Activated effector memory CD4-positive, alpha-beta T cell treated with anti-CD3 and anti-CD28 coated beads, Interleukin-2, amount 50 U/mL, for 16 hours (primary cell): ENCODE measurements at places on chromosomes 4 and X.
A peak's percentile ranks its signal among the peaks of the same experiment; 100 is the strongest.

- DNase-seq: no peak
Measured at GRCh38 chr4:85607624-85608023, 132.7 kb downstream of the ARHGAP24 start.

- no peak for DNase-seq
Measured at GRCh38 chr4:162685410-162685809, 481.3 kb downstream of the NAF1 start.

DNA sequence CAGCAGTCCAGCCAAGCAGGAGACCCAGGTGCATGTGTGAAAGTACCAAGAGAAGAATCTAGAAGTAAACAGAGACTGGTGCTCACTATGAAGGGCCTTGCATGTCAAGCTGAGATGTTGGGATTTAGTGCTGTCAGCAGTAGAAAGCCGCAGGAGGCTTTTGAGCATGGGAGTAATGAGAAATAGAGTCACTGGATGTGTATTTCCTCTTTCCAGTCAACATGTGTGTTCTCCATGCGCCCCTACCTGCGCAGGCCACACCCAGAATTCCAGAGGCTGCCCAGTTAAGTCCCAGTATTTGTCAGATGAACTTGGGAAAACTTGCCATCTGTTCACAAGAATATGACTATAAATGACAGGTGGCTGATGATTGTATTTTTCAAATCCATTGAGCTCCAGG lies 4.5 kb upstream of the MAMLD1 start:
- no peak for DNase-seq

DNA sequence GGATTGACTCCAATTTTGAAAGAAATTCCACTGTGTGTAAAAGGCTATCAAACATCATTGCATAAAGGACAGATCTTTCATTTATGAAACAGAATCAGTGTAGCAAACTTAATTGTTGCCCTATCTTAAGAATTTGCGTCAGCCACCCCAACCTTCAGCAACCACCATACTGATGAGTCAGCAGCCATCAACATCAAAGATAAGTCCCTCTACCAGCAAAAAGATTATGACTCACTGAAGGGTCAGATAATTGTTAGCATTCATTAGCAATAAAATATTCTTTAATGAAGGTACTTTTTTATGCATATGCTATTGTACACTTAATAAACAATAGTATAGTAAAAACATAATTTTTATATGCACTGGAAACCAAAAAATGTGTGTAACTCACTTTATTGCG lies 15.8 kb upstream of the GRSF1 start:
- no peak for DNase-seq

DNA sequence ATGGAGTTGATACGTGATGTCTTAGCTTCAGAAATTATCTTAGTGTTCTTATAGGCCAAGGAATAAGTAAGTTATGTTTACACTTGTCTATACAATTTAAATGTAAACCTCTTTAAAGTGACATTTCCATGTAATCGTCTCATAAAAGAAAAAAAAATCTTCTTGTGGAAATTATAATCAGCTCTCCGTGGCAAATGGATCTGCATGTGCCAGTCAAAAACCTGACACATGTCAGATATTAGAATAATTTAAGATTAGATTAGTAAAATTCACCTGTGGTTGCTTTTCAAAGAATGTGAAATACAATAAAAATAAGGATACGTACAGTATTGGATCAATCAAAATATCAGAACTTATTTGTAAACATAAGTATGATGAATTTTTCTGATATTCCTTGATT lies 263.9 kb downstream of the ADAMTS3 start:
- DNase-seq: no peak

GRCh38 chrX:54495814-54496516 lies at the start of gene FGD1:
FGD1 (minus strand) TSS chrX:54496234; CDS start chrX:54495432, 802 bp downstream.
- DNase-seq: peak; percentile 78

- no peak for DNase-seq
Measured at GRCh38 chr4:186789651-186790050, 66.0 kb upstream of the FAT1 start.

GRCh38 chrX:24643116-24643515 lies 4.0 kb downstream of the PCYT1B start:
- no peak for DNase-seq

GRCh38 chrX:68684291-68684918 lies 36.9 kb downstream of the STARD8 start:
- no peak for DNase-seq

DNA sequence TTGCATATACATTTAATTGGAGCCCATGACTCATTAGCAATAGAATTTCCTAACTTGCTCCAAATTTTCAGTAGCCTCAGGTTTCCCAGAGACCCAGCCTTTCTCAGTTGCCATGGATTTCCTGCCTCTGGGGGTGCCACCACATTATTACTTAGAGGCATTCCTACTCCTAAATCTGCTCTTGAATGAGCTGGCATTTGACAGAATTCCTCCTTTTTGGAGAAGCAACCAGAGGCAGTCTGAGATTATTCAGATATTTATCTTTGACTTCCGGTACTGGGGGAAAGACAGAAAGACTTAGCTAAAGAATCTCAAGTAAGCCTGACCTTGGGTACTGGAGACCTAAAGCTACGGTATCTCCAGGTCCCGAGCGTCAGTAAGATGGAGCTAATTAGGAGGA lies 76.3 kb downstream of the DCHS2 start:
- no peak for DNase-seq

DNA sequence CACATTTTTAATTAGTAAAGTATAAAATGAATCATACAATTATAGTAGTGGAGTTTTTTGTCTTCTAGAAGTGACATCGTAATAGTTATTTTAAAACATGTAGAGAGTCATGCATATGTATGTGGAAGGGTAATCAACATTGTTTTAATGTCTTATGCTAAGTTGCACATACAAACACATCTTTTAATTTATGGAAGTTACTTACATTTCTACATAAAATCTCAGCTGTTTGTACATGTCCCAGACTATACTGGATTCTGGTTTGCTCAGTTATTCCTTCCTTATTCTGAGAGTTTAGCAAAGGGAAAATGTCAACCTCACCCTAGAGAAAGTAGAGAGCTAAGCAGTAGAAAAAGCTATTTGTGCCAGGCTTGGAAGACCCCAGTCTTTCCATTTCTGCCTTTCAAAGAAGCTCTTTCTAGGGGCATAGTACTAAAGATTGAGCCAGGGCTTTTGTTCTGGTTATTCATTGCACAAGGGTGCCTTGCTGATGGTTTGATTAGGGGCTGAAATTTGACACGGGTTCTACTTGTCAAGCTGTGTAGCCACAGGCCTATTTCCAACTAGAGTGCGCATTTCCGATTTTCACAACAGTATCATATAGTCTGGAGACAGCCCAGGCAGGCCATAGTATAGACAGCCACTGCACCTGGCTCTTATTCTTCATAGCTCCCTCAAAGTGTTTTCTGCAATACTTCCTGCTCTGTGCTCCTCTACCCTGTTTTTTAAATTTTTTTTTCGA lies 106.3 kb downstream of the RPA4 start:
- DNase-seq: no peak

- DNase-seq: peak; percentile 78
Measured at GRCh38 chrX:45710081-45710801, 509.6 kb upstream of the DIPK2B start.

DNA sequence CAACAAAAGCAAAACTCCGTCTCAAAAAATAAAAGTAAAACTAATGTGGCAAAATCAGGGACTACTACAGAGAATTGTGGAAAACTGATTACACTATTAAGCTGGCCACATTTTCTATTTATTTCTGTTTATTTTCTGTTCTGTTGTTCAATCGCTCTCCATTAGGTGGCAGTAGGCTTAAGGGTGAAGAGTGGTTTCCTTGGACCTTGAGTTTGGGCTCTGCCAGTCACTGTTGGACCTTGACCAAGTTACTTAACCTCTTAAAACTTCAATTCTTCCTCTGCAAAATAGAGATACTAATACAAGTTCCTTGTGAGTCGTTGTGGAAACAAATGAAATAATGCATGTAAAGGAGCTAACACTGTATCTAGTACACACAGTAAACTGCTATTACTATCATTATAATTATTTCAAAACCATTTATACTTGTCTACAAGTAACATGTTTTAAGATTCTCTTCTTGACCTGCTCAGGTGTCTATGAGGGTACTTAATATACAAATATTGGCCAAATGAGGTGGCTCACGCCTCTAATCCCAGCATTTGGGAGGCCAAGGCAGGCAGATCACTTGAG lies 15.2 kb downstream of the HSD17B11 start:
- no peak for DNase-seq

DNA sequence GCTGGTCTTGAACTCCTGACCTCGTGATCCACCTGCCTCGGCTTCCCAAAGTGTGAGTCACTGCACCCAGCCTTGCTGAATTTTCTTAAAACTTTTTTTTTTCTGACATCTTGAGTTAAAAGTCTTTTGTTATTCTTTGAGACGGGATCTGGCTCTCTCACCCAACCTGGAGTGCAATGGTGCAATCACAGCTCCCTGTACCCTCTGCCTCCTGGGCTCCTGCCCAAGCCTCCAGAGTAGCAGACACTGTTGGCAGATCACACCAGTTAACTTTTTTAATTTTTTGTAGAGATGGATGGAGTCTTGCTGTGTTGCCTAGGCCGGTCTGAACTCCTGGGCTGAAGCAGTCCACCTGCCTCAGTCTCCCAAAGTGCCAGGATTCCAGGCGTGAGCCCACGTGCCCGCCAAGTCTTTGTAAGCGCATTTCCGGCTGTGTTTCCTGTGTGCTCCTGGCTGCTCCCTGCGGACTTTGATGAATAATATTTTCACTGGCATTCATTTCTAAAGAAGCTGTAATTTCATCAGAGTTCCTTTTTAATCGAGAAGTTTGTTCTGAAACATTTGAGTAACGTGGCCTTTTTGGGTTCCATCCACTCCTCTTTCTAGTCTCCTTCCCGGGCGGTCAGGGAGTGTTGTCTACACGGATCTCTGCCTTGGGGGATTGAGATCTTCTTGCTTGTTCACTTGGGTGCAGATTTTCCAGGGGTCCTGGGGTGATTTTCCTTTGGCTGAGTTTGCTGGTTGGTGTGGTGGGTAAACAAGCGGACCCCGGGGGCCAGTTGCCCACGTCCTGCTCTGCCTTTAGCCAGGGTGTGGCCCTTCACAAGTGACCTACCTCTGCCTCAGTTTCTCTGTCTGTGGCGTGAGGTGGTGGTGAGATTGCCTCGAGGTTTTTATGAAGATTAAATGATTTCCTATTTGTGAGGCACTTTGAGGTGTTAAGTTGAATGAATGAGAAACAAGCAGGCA lies 44.4 kb downstream of the PCGF3 start:
- no peak for DNase-seq

DNA sequence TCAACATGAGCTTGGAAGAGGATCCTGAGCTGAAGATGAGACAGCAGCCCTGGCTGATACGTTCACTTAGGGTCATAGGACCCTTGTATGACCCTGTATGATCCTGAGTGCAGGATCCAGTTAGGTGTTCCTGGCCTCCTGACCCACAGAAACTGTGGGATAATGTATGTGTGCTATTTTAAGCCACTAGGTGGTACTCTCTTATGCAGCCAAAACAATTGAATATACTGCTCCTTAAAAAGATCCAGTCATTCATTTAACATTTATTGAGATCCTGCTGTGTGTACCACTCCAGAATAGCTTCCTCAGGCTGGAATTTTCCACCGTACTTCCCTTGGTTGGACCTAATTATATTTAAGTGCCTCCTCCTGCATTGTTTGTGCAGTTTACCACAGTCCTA lies 167.1 kb downstream of the AMELX start:
- DNase-seq: no peak

DNA sequence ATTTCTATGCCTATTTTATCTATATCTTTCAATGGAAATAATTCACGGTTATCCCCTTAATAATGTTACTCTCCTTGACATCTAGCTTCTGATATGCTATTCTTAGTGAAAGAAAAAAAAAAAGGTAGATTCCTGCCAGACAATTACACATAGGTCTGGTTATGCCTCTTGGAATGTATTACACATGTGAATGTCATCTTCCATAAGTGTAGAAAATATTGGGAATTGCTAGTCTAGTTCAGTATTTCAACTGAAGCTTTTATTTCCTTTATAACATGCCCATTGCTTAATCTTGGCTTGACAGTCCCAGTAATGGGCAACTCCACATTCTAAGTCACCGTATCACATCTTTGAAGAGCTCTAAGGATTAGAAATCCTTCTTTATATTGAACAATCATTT lies 25.4 kb upstream of the PPP1R2C start:
- no peak for DNase-seq

GRCh38 chrX:39556056-39556455 lies 541.7 kb downstream of the BCOR start:
- DNase-seq: no peak

- no peak for DNase-seq
Measured at GRCh38 chr4:123597586-123597985, 201.0 kb downstream of the SPRY1 start.

DNA sequence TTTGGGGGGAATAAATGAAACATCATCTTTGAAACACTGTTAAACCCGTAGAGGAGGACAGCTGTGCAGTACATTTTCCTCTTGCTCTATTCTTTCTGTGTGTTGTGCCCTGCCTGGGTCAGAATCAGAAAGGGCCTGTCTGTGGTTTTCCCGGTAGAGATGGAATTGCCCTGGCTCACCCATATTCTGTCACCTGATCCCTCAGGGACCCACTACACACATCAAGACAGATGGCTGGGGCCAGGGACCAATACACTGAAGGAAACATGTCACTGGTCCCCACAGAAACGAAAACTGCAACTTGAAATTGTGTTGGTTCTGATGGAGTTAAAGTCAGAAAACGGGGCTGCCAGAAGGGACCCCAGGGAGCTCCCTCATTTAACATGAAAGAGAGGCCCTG lies 114.9 kb downstream of the ZNF827 start:
- DNase-seq: no peak

DNA sequence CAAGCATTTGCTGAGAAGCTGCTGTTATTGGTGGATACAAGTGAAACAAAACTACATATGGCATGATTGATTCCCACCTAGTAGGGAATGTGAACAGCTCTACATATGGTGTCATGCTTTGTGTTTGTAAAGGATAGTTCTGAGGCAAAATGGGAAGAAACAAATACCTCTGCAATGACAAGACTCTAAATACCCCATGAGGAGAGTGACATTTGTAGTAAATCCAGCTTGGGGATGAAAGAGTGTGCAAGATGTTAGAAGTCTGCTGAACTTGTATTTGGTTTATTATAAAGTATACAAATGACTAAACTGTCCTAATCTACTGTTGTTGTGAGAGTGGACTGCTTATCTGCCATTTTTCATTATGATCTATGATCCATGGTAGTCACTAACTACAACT lies 120.8 kb upstream of the HS3ST1 start:
- no peak for DNase-seq

DNA sequence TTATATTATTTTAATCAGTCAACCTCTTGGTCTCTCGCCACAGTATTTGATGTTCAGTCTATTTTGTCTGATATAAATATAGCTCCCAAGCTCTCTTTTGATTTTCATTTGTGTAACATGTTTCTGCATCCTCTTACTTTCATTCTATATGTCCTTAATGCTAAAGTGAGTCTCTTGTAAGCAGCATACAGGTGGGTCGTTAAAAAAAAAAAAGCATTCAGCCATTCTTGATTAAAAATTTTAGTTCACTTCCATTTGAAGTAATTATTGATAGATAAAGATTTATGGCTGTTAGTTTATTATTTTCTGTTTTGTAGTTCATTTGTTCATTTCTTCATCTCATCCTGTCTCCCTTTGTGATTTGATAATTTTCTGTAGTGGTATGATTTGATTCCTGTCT lies 229.1 kb downstream of the GUCY2F start:
- DNase-seq: no peak

DNA sequence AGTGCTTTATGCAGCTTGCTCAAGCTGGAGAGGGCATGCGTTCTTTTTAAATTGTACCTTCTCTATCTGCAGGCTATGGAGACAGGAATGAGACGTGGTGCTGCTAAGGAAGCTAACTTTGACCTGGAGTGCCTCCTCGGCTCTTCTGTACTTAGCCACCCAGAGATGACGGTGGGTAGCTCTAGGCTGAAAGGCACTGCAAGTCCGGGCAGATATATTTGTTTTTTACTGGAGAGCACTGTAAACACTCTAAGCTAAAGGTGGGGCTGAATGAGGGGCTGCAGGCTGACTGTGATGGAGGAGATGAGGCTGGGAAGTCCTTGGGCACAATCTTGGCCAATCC lies 12.1 kb downstream of the ELF4 start:
- no peak for DNase-seq
